ENCODE measurements at places on chromosomes 3 and 15. TPM values are rescaled to one million over a fixed set of nuclear protein-coding genes. Genes with fewer than 3 reads are reported as not detected.

GRCh38 chr15:86553108-86553507 is 473.4 kb downstream of the AGBL1 start:
- ATAC-seq = no peak

DNA sequence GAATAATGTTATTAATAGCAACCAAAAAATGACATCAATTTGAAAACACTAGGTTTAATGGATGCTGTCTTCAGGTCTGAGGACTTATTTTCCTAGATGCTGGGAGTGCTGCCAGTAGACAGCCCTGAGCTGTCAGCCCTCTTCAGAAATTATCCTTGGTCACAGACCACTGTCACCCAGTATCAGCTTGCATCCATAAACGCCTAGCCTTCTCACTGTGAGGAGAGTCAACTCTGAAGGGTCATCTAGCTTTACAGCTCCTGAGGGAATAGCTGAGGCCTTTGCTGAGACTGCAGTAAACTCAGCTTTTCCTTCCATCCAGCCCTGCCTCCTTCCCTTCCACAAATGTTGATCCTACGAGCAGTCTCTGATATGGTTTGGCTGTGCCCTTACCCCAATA is 19.4 kb upstream of the MNS1 start:
- no peak for ATAC-seq

DNA sequence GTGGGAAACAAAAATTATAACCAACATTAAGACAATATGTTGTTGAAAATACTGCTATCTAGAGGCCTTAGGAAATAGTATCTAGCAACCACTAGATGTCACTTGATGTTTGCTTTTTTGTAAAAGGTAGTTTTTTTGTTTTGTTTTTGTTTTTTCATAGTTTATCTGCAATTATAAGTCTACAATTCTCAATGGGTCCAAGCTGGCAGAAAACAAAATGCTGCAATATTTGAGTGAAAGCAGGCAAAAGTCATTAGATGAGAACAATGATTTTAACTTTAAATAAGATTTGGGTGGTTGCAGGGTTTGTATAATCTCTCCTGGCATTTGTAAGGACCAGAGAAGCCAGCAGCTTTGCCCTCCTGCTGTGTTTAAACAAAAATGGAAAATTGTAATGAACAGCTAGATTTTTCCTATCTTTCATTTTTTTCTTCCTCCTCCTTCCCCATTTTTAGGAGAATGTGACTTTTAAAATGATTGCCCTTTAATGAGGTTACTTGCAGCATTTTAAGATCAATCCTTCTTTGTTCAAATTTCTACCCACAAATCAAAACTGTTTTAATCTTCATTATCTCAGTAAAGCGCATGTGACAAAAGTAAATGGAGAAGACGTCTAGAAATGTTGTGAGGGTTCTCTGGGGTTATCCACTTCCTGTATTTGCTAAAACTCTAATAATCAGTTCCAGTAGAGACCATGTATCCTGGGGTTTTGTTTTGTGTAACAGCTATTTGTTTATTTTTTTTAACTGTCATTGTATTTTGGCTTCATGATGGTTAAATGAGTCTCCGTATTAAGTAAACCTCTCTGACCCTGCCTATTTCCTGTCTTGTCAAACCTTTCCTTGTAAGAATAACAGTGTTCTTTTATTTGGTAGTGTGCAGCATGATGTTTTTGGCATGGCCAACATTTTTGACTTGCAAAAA is 27.3 kb downstream of the DUT start:
- ATAC-seq = peak; percentile 41

- peak; percentile 51 for ATAC-seq
Observed at GRCh38 chr3:26712211-26713026, 89.8 kb downstream of the LRRC3B start.

GRCh38 chr15:75231836-75232235 is 26.3 kb upstream of the GOLGA6C start:
- ATAC-seq = no peak

Gene ZKSCAN7
- total RNA-seq = 4.3 TPM

Gene FLNB
- 98.7 TPM for total RNA-seq

Gene DPH3
- total RNA-seq = 33.8 TPM

Gene GOLGA6D
- total RNA-seq = not detected

Measured in gastroesophageal sphincter (tissue), 4 donors.